ENCODE measurements at places on chromosomes 5 and 9. TPM values are rescaled to one million over a fixed set of nuclear protein-coding genes. Genes with fewer than 3 reads are reported as not detected.

GRCh38 chr5:175706499-175706898 lies 48.6 kb downstream of the HRH2 start:
- H3K27ac ChIP-seq: no peak overlapping the region
- H3K4me1 ChIP-seq: no peaks in the 10 kb centered on the region
- no peaks in the 10 kb centered on the region for H3K36me3 ChIP-seq

Gene EFNA5
- total RNA-seq: not detected

DNA sequence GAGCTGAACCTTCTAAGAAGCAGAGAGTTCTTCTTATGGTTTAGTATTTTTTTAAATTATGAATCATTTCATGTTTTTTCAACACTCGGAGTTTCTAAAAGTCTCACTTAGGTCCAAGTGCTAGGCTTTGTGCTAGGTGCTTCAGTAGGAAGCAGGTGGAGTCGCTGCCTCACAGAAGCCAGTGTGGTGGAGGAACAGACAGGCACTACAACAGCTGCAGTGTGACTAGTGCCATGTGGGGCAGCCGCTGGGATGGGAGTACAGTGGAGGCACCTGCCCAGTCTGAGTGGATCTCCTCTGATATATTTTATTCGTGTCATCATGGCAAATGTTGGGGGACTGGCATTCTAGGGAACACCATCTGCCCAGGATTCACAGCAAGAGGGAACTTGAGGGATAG lies 15.3 kb downstream of the PCDHGC5 start:
- no peak overlapping the region for H3K4me3 ChIP-seq
- peaks cover 15% of the 10 kb centered on the region for H3K36me3 ChIP-seq
- peaks cover 5% of the 10 kb centered on the region for H3K27me3 ChIP-seq
- DNase-seq: no peak

- H3K4me1 ChIP-seq: peaks cover 13% of the 10 kb centered on the region
- no peak for DNase-seq
- no peak overlapping the region for H3K4me3 ChIP-seq
- H3K36me3 ChIP-seq: no peaks in the 10 kb centered on the region
- H3K27ac ChIP-seq: no peak overlapping the region
- H3K27me3 ChIP-seq: no peaks in the 10 kb centered on the region
These were observed 40.0 kb downstream of the EBF1 start for GRCh38 chr5:159059722-159060121.

DNA sequence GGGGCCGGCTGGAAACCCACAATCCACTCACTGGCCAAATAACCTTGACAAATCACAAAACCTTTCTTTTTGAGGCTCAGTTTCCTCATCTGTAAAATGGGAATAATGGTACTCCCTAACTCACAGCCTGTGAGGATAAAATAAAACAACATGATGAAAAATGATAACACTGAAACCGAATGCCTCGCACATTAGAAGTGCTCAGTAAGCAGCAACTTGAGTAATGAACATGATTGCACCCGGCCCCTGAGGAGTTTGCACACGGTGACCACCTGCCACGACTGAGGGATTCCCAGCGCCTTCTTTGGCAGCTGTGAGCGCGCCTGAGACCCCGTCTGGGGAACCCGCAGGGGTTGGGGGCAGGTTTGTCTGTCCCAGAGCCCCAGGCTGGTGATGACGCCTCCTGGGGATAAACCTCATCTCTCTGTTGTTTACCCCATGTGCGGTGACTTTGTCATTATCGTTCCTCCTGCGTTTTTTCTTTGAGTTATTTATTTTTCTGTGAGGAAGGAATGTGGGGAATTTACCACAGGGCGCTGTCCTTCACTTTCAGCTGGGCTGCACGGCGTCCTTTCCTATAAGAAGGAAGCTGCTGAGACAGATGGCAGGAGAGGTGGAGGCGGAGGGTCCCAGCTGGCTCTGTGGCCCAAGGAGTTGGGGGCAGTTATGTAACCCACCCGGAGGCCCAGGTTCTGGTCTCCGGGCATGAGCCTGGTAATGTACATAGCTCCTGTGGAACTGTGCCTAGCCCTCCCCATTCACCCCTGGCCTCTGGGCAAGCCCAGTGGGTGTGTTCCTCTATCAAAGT lies 3.0 kb upstream of the SYNPO start:
- no peaks in the 10 kb centered on the region for H3K36me3 ChIP-seq
- peak overlapping the region; percentile 81 for H3K27ac ChIP-seq
- peak overlapping the region; percentile 68 for H3K4me3 ChIP-seq
- peak; percentile 91 for DNase-seq

GRCh38 chr9:123724211-123724796 lies 205.6 kb downstream of the DENND1A start:
- no peak overlapping the region for H3K4me3 ChIP-seq
- no peaks in the 10 kb centered on the region for H3K27me3 ChIP-seq
- H3K36me3 ChIP-seq: peaks cover 37% of the 10 kb centered on the region
- DNase-seq: peak; percentile 45
- H3K27ac ChIP-seq: no peak overlapping the region
- peaks cover 32% of the 10 kb centered on the region for H3K4me1 ChIP-seq

- no peak overlapping the region for H3K4me3 ChIP-seq
- no peaks in the 10 kb centered on the region for H3K4me1 ChIP-seq
- no peaks in the 10 kb centered on the region for H3K27me3 ChIP-seq
- no peak for DNase-seq
These were observed 48.5 kb upstream of the MSX2 start for GRCh38 chr5:174675916-174676315.

Gene VAV2
- 24.5 TPM for total RNA-seq

GRCh38 chr9:76905791-76906646 lies at the start of gene PRUNE2:
Gene PRUNE2, minus strand, starts transcription at chr9:76906114. Its CDS starts 151 bp downstream, at chr9:76905963.
- no peaks in the 10 kb centered on the region for H3K36me3 ChIP-seq
- H3K4me3 ChIP-seq: 0 out of 2 replicates have a peak within 1 kb of the TSS, but pooled peaks have one; percentile 33
- no peak within 1 kb of the TSS for H3K27ac ChIP-seq
- no peaks in the 10 kb centered on the region for H3K4me1 ChIP-seq

GRCh38 chr5:180464603-180464970 lies 29.6 kb upstream of the CNOT6 start:
- no peak overlapping the region for H3K4me3 ChIP-seq
- H3K27me3 ChIP-seq: peaks cover 8% of the 10 kb centered on the region
- no peaks in the 10 kb centered on the region for H3K36me3 ChIP-seq
- DNase-seq: no peak
- H3K27ac ChIP-seq: no peak overlapping the region

DNA sequence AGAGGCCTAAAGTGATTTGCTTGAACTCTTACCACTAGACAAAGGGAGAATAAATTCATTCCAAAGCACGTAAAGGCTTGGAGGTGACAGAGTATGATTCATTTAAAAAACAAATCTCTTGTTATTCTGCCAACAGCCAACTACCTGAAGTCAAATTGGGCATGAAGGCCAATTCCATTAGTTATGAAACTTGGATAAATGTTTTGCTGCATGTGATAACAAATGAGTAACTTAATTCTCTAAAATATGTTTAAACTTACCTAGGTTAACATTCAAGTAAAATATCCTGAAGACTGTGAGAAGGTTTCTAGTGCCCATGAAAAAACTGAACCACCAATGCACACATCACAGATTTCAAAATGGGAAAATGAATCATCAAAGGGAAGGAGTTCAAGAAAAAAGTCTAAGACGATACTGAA lies 120.1 kb upstream of the TSLP start:
- DNase-seq: no peak
- H3K4me1 ChIP-seq: no peaks in the 10 kb centered on the region
- H3K27ac ChIP-seq: no peak overlapping the region
- no peaks in the 10 kb centered on the region for H3K36me3 ChIP-seq
- peaks cover 8% of the 10 kb centered on the region for H3K27me3 ChIP-seq
- no peak overlapping the region for H3K4me3 ChIP-seq

DNA sequence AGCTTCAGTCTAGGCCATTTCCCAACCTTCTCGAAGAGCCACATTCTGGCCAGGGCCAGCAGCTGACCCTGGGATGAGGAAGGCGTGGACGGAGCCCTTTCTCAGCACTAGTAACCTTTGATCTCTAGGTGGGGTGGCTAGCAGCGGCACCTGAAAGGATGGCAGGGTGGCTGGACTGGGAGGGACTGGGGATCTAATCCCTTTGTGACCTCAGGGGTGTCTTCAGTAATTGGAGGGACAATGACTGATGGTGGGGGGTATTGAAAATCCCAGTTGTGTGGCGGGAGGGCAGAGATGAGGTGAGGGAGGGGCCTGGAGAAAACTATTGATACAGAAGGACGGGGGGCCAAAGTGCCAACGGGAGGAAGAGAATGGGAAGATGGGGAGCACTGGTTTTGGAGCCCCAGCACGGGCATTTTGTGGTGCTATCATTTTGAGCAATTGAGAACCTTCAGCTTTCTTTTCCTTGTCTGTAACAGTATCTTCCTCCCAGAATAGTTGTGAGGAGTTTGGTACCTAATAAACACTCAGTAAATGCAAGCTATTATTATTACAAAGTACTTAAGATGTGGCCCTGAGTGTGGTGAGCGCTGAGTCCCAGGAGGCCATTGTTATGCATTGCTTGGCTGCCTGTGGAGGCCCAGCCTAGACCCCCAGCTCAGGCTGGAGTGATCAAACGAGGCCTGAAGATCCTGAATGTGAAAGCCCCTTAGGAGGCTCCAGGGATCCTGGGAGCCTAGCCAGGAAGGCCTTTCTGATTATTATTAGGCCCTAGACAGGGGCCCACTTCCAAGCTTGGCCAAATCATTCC lies 37.3 kb upstream of the UBE2D2 start:
- H3K4me3 ChIP-seq: no peak overlapping the region
- no peak overlapping the region for H3K27ac ChIP-seq
- H3K4me1 ChIP-seq: peaks cover 4% of the 10 kb centered on the region
- H3K27me3 ChIP-seq: no peaks in the 10 kb centered on the region

GRCh38 chr5:52277101-52277500 lies 510.6 kb upstream of the ITGA1 start:
- no peaks in the 10 kb centered on the region for H3K36me3 ChIP-seq
- H3K27ac ChIP-seq: no peak overlapping the region
- H3K4me1 ChIP-seq: no peaks in the 10 kb centered on the region
- no peaks in the 10 kb centered on the region for H3K27me3 ChIP-seq
- no peak overlapping the region for H3K4me3 ChIP-seq
- DNase-seq: no peak

Gene NTNG2
- total RNA-seq: 0.35 TPM

Gene SHC3
- 1.2 TPM for total RNA-seq

Gene HTR4
- total RNA-seq: not detected

Gene CARTPT
- total RNA-seq: not detected

DNA sequence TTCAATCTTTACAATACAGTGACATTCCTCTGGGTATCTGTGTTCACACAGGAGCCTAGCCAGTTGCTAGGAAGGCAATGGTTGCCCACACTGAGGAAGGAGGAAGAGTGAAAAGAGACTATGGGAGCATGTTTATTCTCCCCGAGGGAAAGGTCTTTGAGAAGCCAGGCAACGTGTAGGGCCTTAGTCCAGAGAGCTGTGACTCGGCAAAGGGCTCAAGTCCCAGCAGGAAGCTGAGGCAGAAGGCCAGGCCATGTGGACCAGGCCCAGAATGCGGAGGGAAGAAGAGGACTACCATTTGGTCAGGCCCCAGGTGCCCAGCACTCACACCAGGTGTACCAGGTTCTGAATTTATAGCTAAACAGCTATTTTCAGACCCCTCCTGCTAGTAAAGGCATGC lies 136.6 kb upstream of the DMAC1 start:
- no peaks in the 10 kb centered on the region for H3K27me3 ChIP-seq
- no peak overlapping the region for H3K27ac ChIP-seq
- DNase-seq: no peak
- H3K36me3 ChIP-seq: no peaks in the 10 kb centered on the region
- no peaks in the 10 kb centered on the region for H3K4me1 ChIP-seq
- H3K4me3 ChIP-seq: no peak overlapping the region

DNA sequence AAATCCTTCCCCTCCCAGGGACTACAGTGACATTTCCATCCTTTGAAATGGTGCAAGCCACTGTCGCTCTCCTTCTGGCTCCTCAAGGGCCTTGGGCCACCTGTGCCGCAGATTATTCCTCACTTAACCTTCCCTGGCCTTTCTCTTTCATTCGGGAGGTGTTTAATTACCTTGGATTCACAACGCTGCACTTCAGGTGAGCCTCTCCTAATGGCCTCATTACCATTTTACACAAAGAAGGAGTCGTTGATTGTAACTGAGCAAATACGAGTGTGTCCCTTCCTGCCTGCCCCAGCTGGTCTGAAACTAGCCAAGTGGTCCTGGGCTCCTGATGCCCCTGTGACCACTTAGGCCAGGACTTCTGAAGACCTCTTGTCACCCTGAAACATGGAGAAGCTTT lies 205.0 kb downstream of the CRB2 start:
- H3K4me3 ChIP-seq: no peak overlapping the region
- no peak for DNase-seq
- no peaks in the 10 kb centered on the region for H3K27me3 ChIP-seq
- H3K36me3 ChIP-seq: peaks cover 31% of the 10 kb centered on the region
- no peak overlapping the region for H3K27ac ChIP-seq

Gene GPR151
- total RNA-seq: not detected

Gene ZNF483
- 0.87 TPM for total RNA-seq

Gene FOXD4L6
- not detected for total RNA-seq

- DNase-seq: no peak
- H3K4me1 ChIP-seq: no peaks in the 10 kb centered on the region
- no peak overlapping the region for H3K27ac ChIP-seq
- no peak overlapping the region for H3K4me3 ChIP-seq
- peaks cover under 1% of the 10 kb centered on the region for H3K36me3 ChIP-seq
- H3K27me3 ChIP-seq: no peaks in the 10 kb centered on the region
These were observed 581.4 kb upstream of the PTPRD start for GRCh38 chr9:11194246-11194645.

- no peaks in the 10 kb centered on the region for H3K4me1 ChIP-seq
- H3K4me3 ChIP-seq: no peak overlapping the region
- peaks cover 9% of the 10 kb centered on the region for H3K27me3 ChIP-seq
- peak; percentile 31 for DNase-seq
- H3K36me3 ChIP-seq: no peaks in the 10 kb centered on the region
These were observed 19.4 kb downstream of the GARNL3 start for GRCh38 chr9:127283917-127284497.

- H3K4me3 ChIP-seq: no peak overlapping the region
- H3K4me1 ChIP-seq: peaks cover 39% of the 10 kb centered on the region
These were observed 128.5 kb downstream of the RGS3 start for GRCh38 chr9:113591899-113592625.

GRCh38 chr5:169628892-169629291 lies 8.2 kb upstream of the DOCK2 start:
- peak overlapping the region; percentile 13 for H3K4me3 ChIP-seq
- H3K36me3 ChIP-seq: peaks cover 24% of the 10 kb centered on the region
- peak; percentile 89 for DNase-seq
- peak overlapping the region; percentile 81 for H3K27ac ChIP-seq
- H3K4me1 ChIP-seq: peaks cover 89% of the 10 kb centered on the region

Gene CCDC183
- 0.90 TPM for total RNA-seq

Gene GARIN3
- total RNA-seq: not detected

DNA sequence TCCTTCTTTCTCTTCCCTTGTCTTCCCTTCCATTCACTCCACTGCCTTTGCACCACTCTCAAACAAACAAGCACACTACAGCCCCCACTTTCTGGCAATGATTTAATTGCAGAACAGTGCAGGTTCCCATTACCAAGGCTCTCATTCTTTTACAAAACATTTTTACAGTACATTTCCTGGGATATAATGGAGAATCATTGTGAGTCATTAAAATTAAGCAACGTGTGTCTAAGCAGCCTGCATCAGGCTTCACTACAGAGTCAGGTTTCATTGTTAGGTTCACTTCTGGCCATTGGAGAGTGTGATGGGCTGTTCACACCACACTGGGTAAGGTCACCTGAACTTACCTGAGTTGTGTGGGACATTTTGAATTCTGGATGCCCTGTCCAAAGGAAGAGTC lies 303.5 kb downstream of the TRIM32 start:
- H3K27me3 ChIP-seq: no peaks in the 10 kb centered on the region
- no peak for DNase-seq
- H3K4me3 ChIP-seq: no peak overlapping the region
- H3K36me3 ChIP-seq: no peaks in the 10 kb centered on the region
- no peak overlapping the region for H3K27ac ChIP-seq
- H3K4me1 ChIP-seq: no peaks in the 10 kb centered on the region

Measured in HFFc6 (cell line).